ENCODE measurements at places on chromosomes 3 and 15.

GRCh38 chr3:115644391-115644790 is 21.1 kb downstream of the GAP43 start:
- DNase-seq: no peak

- no peak for DNase-seq
These were observed 125.2 kb upstream of the ADPGK start for GRCh38 chr15:72908713-72909112.

- DNase-seq: no peak
These were observed 42.1 kb upstream of the SLC6A6 start for GRCh38 chr3:14360123-14360881.

GRCh38 chr3:185079625-185080024 is 73.2 kb downstream of the C3orf70 start:
- DNase-seq: no peak

DNA sequence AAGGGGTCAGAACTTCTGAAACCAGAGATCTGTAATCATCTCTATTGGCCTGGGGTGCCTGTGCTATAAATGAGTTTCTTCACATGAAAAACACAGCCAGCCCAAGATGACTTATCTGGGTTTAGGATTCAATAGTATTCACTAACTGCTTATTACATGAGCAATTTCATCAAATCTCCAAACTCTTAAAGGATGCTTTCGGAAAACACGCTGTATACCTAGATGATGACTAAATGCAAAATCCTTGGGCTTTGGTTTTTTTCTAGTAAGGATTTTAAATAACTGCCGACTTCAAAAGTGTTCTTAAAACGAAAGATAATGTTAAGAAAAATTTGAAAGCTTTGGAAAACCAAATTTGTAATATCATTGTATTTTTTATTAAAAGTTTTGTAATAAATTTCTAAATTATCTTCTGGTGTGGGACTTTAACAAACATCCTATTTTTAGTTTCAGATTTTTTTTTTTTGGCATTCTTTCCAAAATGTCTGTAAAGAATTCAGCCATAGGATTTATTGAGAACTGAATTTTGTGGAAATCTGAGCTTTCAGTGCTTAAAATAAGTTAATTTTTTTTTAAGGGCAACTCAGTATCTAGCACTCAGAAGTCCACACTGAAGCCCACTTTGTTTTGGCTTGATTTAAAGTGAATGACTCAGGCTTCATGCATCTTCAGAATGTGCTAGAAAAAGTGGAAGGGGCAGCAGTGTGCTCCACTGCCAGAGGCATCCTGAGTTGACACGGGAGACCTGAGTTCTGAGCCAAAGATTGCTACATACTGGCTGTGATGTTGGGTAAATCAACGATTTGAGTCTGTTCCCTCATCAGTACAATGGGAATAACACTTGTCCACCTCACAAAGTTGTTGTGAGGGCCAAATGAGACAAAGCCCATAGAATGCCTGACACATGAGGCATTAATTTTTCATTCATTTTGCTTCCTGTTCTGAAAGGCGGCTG is 18.7 kb downstream of the TMEM43 start:
- DNase-seq: no peak

GRCh38 chr3:72397586-72397985 is 450.7 kb downstream of the SHQ1 start:
- DNase-seq: no peak

- DNase-seq: no peak
These were observed 58.0 kb downstream of the EFCAB12 start for GRCh38 chr3:129370248-129370964.

Data from GM12878 (cell line).